Fibroblast of lung (primary cell): ENCODE measurements at places on chromosomes 7 and 10.
A peak's percentile ranks its signal among the peaks of the same experiment; 100 is the strongest.

DNA sequence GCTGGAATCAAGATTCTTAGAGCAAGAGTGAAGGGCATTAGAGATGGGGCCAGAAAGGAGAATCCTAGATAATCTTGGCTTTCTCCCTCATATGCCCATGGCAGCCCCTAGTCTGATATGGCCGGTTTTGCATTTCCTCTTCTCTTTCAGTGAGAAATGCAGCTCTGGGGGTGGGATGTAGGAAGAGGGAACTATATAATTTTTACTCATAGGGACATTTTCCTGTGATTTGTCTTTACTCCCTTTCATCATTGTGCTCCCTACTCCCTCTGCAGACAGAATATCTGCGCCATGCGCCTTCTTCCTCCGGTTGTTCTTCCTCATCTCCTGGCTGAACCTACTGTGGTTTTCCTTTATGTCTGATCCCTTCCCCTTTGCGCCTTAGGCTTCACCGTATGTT lies 16.8 kb upstream of the CHCHD1 start:
- no peak for DNase-seq
- no peak overlapping the region for H3K27ac ChIP-seq
- no peaks in the 10 kb centered on the region for H3K4me1 ChIP-seq
- no peaks in the 10 kb centered on the region for H3K27me3 ChIP-seq
- H3K4me3 ChIP-seq, result no peak overlapping the region
- H3K36me3 ChIP-seq, result peaks cover 34% of the 10 kb centered on the region

GRCh38 chr10:33966946-33967345 lies 632.5 kb upstream of the NRP1 start:
- H3K36me3 ChIP-seq, result no peaks in the 10 kb centered on the region
- H3K4me3 ChIP-seq, result no peak overlapping the region
- DNase-seq, result no peak
- H3K27ac ChIP-seq, result no peak overlapping the region
- no peaks in the 10 kb centered on the region for H3K4me1 ChIP-seq

DNA sequence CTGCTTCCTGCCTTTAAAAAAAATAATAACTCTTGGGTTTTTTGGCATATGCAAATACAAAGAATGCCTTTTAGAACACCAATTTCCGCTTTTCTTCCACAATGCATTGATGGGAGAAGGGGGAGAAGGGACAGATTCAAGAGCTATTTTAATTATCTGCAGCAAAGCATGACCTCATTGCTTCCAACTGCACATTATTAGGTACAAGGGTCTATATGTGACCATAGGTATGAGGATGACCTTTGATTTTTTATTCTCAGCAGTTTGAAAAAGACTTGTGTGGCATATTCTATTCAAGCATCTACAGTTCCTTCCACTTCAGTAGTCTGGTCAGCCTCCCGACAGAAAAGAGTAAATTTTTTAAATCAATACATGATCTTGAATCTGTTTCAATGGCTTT lies 39.7 kb downstream of the GRB10 start:
- H3K27me3 ChIP-seq, result no peaks in the 10 kb centered on the region
- H3K36me3 ChIP-seq, result no peaks in the 10 kb centered on the region
- no peak overlapping the region for H3K4me3 ChIP-seq
- DNase-seq, result no peak
- no peaks in the 10 kb centered on the region for H3K4me1 ChIP-seq

DNA sequence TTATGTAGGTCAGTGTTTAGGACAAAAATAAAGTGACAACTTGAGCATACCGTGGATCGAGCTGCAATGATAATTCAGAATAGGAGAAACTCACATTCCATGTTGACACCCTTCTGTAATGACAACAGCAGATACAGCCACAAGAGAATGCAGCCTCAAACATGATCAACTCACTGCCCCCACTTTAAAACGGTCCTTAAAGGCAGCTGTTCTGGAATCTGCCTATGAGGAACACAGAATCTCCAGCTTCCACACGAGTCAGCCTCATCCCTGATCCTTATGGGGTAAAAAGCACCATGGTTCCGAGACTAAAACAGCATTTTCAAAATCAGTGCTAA lies 32.5 kb upstream of the DAGLB start:
- no peak overlapping the region for H3K27ac ChIP-seq
- H3K27me3 ChIP-seq, result no peaks in the 10 kb centered on the region
- H3K36me3 ChIP-seq, result peaks cover 1% of the 10 kb centered on the region
- DNase-seq, result no peak
- H3K4me1 ChIP-seq, result peaks cover 2% of the 10 kb centered on the region

DNA sequence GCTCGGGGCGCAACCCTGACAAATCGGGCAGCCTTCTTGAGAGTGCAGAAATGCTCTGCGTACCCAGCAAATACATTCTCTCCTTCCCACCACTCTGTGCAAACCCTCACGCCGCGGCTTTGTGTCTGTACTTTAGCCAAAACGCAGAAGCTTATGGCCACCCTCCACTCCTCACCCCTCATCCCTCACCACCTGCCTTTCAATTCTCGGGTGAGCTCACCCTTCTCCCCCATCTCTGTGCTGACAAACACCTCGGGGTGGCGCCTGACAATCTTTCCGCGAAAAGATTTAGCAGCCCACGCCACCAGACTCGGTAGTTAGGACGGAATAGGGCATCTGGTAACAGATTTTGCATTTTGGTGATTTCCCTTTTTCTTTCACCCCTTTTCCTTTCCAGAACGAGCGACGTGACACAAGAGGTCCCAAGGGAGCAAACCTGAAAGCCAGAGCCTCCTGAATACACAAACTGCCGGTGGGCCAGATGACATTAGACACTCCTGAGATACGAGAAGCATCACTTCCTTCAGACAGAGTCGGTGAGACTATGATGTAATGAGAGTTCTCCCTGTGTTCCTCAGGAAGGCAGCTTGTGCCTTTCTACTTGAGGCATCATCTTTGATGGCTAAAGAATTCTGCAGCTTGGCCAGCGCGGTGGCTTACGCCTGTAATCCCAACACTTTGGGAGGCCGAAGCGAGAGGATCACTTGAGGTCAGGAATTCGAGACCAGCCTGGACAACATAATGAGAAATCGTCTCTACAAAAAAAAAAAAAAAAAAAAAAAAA lies 671 bp upstream of the ATAD1 start:
- DNase-seq, result peak; percentile 52
- H3K27me3 ChIP-seq, result no peaks in the 10 kb centered on the region
- peaks cover 6% of the 10 kb centered on the region for H3K4me1 ChIP-seq

GRCh38 chr7:133052401-133052756 lies 29.5 kb downstream of the CHCHD3 start:
- H3K27ac ChIP-seq, result peak overlapping the region; percentile 83
- no peak for DNase-seq
- no peak overlapping the region for H3K4me3 ChIP-seq

DNA sequence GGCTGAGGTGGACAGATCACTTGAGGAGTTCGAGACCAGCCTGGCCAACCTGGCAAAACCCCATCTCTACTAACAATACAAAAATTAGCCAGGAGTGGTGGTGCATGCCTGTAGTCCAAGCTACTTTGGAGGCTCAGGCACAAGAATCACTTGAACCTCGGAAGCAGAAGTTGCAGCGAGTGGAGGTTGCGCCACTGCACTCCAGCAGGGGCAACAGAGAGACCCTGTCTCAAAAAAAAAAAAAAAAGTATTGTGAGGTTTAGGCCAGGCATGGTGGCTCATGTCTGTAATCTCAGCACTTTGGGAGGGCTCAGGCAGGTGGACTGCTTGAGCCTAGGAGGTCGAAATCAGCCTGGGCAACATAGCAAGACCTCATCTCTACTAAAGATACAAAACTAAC lies 16.0 kb downstream of the TET1 start:
- H3K4me3 ChIP-seq, result no peak overlapping the region
- H3K27me3 ChIP-seq, result no peaks in the 10 kb centered on the region
- DNase-seq, result no peak

DNA sequence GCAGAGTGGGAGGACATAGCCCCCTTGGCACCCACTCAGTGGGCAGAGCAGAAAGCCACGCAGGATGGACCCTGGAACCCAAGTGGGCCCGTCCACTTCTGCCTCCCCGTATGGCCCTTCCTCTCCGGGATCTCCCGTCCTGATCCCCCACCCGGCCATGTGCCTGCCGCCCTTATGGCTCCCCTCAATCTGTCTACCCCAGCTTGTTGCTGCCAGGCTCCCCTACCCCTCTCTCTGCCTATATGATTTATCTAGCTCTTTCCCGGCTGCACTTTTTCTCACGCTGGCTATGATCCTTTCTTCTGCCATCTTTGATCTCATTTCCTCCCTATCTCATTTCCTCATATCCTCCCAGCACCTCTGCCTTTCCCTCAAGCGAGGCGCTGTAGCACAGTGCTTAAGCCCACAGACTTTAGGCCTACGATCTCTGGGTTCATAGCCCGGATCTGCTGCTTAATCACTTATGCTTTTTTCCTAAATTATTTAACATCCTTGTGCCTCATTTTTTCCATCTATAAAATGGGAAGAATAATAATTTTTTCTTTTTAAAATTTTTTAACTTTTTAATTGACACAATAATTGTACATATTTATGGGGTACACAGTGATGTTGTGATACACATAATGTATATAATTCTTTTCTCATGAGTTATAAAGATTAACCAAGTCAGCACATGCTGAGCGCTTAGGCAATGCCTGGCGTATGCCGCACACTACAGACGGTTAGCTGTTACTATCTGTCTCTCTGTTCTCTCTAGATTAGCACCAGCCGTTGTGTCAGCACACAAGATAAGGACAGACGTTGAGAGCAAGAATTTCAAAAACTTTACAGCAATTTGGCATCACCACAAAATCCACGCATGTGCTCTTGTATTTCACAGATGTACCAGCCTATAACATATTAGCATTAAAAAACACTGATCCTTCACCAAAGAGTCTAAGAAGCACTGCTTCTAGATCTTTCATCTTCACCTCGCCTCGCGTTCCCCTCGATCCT lies 18.1 kb downstream of the KCNH2 start:
- no peak for DNase-seq
- peaks cover 3% of the 10 kb centered on the region for H3K4me1 ChIP-seq
- no peaks in the 10 kb centered on the region for H3K36me3 ChIP-seq
- H3K4me3 ChIP-seq, result no peak overlapping the region
- no peak overlapping the region for H3K27ac ChIP-seq

DNA sequence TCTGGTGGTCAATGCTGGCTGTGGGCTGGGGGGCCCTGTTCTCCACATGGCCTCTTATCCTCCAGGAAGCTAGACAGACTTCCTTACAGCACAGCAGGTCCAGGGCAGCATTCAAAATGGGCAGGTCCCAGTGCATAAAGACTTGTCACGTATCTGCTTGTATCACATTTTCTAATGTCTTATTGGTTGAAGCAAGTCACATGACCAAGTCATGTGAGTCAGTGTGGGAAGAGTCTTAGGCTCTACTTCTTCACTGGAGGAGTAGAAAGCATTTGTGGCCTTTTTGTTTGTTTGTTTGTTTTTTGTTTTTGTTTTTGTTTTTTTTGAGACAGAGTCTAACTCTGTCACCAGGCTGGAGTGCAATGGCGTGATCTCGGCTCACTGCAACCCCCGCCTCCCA lies 104.7 kb downstream of the COL13A1 start:
- H3K27ac ChIP-seq, result no peak overlapping the region
- H3K4me1 ChIP-seq, result no peaks in the 10 kb centered on the region
- no peaks in the 10 kb centered on the region for H3K36me3 ChIP-seq
- DNase-seq, result no peak
- no peaks in the 10 kb centered on the region for H3K27me3 ChIP-seq

- no peaks in the 10 kb centered on the region for H3K36me3 ChIP-seq
- H3K4me1 ChIP-seq, result no peaks in the 10 kb centered on the region
- DNase-seq, result no peak
- no peak overlapping the region for H3K4me3 ChIP-seq
Measured at GRCh38 chr7:44313016-44313415, 12.4 kb downstream of the CAMK2B start.

- H3K36me3 ChIP-seq, result no peaks in the 10 kb centered on the region
- H3K27ac ChIP-seq, result no peak overlapping the region
- H3K4me1 ChIP-seq, result no peaks in the 10 kb centered on the region
- no peak for DNase-seq
Measured at GRCh38 chr7:143258831-143259230, 4.4 kb upstream of the GSTK1 start.

DNA sequence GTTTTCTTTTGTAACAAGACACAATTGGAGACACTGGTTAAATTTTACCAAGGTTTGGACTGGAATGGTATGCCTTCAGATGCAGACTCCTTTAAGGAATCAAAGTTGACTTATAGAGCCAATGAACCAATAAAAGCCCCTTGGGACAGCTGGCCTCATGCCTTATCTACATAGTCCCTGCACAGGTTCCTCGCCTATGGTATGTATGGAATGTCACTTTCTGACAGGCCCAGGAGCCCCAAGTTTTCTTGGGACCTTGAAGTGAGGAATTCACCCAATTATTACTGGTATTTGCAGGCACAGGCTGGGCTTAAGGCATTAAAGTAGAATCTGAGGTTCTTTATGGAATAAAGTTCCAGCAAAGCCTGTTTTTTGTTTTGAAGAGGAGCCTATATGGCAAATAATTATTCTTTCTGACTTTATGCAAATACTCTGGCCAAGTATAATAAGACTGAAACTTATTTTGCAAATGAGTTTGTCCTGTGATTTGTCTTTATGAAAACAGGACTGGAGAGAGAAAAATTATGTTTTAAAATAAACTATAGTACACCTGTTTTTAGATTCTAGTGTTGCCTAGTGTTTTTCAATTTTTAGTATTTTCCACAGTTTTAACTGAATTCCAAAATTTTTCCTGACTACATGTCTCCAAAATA lies 24.1 kb upstream of the DNMBP start:
- H3K27ac ChIP-seq, result no peak overlapping the region
- H3K4me1 ChIP-seq, result no peaks in the 10 kb centered on the region
- H3K4me3 ChIP-seq, result no peak overlapping the region
- no peak for DNase-seq

DNA sequence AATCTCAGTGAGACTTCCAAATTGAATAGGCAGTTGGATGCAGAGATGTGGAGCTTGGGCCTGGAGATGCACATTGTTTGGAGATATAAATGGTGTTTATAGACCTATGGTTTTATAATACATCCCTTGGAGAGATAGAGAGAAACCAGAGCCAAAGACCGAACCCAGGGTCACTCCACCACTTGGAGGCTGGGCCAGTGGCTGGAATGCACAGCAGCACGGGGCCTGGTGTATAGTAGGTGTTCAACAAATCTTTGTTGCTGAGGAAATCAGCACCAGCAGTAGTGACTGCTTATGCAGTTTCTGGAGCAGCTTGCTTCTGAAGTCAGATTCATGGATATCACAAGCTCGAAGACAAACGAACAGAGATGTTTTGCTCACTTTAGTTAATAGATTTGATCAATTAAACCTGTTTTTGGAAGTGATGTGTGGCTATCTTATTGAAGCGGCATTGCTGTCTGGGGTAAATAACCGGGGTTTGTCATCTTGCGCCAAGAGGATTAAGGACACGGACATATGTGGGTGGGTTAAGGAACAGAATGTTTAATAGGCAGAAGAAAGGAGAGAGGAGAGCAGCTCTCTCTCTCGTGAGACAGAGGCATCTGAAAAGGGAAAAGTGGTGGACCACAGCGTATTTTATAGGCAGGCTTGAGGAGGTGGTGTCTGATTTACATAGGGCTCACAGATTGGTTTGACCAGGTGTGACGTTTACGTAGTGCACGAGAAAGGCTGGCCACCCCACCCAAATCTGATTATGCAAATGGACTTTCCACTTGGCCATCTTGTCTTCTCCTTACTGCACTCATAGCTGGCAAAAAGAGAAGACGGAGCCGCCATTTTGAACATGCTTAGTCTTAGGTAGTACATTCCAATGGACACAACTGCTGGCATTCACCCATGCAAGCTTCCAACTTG lies 11.1 kb downstream of the RBP4 start:
- H3K4me1 ChIP-seq, result no peaks in the 10 kb centered on the region
- H3K27me3 ChIP-seq, result peaks cover 3% of the 10 kb centered on the region
- no peak for DNase-seq
- no peak overlapping the region for H3K27ac ChIP-seq
- no peak overlapping the region for H3K4me3 ChIP-seq
